ENCODE measurements at places on chromosomes 6 and 20. TPM values are rescaled to one million over a fixed set of nuclear protein-coding genes. Genes with fewer than 3 reads are reported as not detected.
A peak's percentile ranks its signal among the peaks of the same experiment; 100 is the strongest.

Gene MYMX
- total RNA-seq: not detected

DNA sequence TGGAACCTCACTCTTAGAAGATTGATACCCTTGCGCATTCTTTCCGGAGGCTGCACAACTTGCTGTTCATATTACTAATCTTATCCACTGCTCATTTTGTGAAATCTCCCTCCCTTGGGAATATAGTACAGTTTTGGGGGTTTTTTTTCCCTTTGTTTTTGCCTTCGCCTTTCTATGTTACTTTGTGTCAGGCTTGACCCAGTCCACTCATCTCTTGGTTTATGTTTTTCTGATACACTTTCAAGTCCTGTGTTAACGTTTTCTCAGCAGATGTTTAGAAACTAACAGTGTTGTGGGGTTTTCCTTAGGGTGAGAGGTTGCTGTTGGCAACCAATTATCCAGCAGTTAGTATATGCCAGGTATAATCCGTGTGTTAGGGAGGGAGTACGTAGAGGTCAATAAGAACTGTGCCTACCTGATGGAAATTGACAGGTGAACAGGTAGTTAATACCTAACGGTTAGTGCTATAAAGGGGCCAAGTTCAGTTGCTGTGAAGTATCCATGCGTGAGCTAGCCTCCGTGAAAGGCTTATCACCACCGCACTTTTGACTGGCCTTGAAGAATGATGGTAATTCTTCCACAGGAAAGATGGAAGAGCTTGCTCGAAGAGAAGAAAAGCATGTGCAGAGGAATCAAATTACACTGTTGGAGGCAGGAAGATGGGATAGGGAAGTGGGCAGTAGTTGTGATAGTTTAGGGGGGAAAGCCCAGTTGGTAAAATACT lies 1.4 kb downstream of the NFYA start:
- peak overlapping the region; percentile 94 for H3K4me3 ChIP-seq
- peak overlapping the region; percentile 96 for H3K27ac ChIP-seq
- DNase-seq: no peak
- H3K27me3 ChIP-seq: no peaks in the 10 kb centered on the region

DNA sequence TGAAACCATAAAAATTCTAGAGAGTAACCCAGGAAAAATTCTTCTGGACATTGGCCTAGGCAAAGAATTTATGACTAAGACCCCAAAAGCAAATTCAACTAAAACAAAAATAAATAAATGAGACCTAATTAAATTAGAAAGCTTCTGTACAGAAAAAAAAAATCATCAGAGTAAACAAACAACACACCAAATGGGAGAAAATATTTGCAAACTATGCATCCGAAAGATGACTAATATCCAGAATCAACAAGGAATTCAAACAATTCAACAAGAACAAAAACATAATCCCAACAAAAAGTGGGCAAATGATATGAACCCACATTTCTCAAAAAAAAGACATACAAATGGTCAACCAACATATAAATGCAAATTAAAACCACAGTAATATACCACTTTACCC lies 242.6 kb upstream of the CDYL start:
- DNase-seq: no peak
- H3K27me3 ChIP-seq: no peaks in the 10 kb centered on the region
- no peak overlapping the region for H3K4me3 ChIP-seq
- no peak overlapping the region for H3K27ac ChIP-seq
- H3K36me3 ChIP-seq: no peaks in the 10 kb centered on the region

GRCh38 chr6:5293692-5294091 lies 32.4 kb downstream of the FARS2 start:
- peaks cover 8% of the 10 kb centered on the region for H3K4me1 ChIP-seq
- no peaks in the 10 kb centered on the region for H3K27me3 ChIP-seq
- H3K4me3 ChIP-seq: no peak overlapping the region
- no peak overlapping the region for H3K27ac ChIP-seq

GRCh38 chr6:162900503-162900902 lies 172.7 kb downstream of the PACRG start:
- no peaks in the 10 kb centered on the region for H3K27me3 ChIP-seq
- H3K36me3 ChIP-seq: no peaks in the 10 kb centered on the region
- no peaks in the 10 kb centered on the region for H3K4me1 ChIP-seq
- no peak overlapping the region for H3K4me3 ChIP-seq
- H3K27ac ChIP-seq: no peak overlapping the region
- no peak for DNase-seq

DNA sequence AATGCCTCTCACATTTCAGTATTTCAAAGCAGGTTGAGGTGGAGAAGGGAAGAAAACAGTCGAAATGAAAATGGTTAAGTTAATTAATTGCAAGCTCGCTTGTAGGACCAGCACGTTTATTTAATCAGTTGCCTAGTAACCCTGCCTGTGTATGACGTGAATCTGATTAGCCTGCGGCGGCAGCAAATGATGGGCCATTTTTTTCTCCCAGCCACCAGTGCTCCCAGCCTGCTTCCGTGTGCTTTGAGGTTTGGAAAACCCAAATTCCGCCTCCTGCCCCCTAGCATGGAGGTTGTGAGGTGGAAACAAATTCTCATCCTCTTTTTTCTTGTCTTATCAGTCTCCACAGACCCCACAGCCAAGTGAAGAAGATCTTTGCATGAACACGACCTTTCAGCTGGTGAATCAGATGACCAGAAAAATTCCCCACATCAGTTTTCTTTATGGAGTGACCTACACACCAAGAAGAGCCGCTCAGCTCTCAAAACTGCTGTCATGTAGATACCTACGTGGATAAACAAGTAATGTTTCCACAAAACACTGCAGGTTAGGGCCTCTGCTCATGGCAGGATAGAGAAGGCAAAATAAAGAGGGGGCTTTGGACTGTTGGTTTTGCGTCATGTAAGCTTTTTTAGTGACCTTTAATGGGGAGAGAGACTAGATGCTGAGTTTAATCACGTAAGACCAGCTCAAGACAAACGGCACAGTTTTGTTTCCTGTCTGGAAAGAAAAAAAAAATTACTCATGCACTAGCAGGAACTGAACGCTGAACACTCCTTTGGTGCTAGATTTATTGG lies 572.9 kb upstream of the NOX3 start:
- no peaks in the 10 kb centered on the region for H3K4me1 ChIP-seq
- no peaks in the 10 kb centered on the region for H3K27me3 ChIP-seq
- H3K27ac ChIP-seq: no peak overlapping the region
- H3K36me3 ChIP-seq: no peaks in the 10 kb centered on the region
- DNase-seq: no peak

GRCh38 chr6:78615430-78615904 lies 251.9 kb upstream of the IRAK1BP1 start:
- no peaks in the 10 kb centered on the region for H3K36me3 ChIP-seq
- DNase-seq: no peak
- no peaks in the 10 kb centered on the region for H3K27me3 ChIP-seq

Gene CRISP2
- not detected for total RNA-seq

- no peaks in the 10 kb centered on the region for H3K36me3 ChIP-seq
- no peak for DNase-seq
- peaks cover 15% of the 10 kb centered on the region for H3K4me1 ChIP-seq
- no peaks in the 10 kb centered on the region for H3K27me3 ChIP-seq
- no peak overlapping the region for H3K4me3 ChIP-seq
Observed at GRCh38 chr6:109034526-109034925, 60.1 kb downstream of the SESN1 start.

Gene LPA
- total RNA-seq: not detected

DNA sequence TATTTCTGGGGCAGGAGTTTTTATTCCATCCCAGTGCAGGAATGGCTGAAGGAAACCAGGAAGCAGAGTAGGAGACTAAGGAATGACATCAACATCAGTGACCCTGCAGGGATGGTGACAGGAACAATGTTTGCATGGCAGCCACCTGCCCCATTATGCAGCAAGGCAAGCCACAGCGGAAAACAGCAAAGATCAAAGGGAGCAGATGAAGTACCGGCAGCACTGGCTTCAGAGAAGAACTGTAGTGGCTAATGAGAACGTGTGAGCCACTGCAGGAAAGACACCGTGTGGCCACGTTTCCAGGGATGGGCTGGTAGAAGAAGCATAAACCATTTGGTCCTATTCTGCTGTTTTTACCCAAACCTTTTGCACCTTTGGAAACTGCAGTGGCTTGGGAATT lies 52.9 kb upstream of the TAB2 start:
- H3K36me3 ChIP-seq: no peaks in the 10 kb centered on the region
- H3K27ac ChIP-seq: no peak overlapping the region
- H3K27me3 ChIP-seq: no peaks in the 10 kb centered on the region
- peak; percentile 29 for DNase-seq
- peaks cover 25% of the 10 kb centered on the region for H3K4me1 ChIP-seq
- no peak overlapping the region for H3K4me3 ChIP-seq

DNA sequence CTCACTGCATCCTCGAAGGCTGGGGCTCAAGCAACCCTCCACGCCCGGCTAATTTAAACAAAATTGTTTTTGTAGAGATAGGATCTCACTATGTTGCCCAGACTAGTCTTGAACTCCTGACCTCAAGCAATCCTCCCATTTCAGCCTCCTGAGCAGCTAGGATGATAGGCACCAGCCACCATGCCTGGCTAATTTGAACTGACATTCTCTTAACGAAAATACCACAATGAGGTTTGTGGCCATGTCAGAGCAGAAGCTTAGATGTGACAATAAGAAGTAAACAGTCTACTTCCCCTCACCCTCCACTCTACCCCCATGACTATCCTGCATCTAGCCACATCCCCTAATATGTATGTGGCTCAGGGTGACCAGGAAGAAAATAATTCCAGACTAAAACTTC lies 74.8 kb upstream of the PLCB4 start:
- no peak overlapping the region for H3K4me3 ChIP-seq
- H3K27me3 ChIP-seq: no peaks in the 10 kb centered on the region
- no peak overlapping the region for H3K27ac ChIP-seq
- DNase-seq: no peak
- no peaks in the 10 kb centered on the region for H3K4me1 ChIP-seq
- H3K36me3 ChIP-seq: no peaks in the 10 kb centered on the region

Gene SMPDL3A
- total RNA-seq: not detected

Gene AK9
- total RNA-seq: 12.5 TPM

Gene ROS1
- 0.06 TPM for total RNA-seq

Gene SRSF12
- not detected for total RNA-seq

DNA sequence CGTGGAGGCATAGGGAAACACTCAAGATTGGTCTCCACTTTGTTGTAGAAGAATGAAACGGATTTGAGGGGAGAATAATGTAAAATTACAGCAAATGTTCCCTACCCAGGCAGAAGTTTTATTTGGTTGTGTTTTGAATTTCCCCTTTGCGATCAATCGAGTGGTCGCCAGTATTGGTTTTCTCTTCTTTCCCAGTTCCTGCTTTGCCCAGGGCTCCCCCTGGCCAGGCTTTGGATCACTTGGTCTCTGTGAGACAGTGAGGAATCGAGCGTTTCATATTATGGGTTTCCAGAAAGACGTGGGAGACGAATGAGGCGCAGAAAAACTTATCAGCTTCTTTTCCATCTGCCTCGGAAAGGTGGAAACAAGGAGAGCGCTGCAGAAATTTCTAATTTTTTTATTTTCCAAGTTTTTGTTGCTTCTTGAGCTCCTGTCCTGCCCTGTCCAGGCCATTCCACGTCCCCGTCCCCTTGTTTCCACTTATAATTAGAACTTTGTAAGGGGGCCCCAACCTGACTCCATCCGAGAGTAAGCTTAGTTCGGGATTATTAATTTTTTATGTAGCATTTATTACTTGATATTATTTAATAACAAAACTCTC lies 7.5 kb upstream of the TBX18 start:
- DNase-seq: no peak
- no peak overlapping the region for H3K4me3 ChIP-seq
- peaks cover 25% of the 10 kb centered on the region for H3K27me3 ChIP-seq
- H3K27ac ChIP-seq: no peak overlapping the region
- H3K36me3 ChIP-seq: no peaks in the 10 kb centered on the region

DNA sequence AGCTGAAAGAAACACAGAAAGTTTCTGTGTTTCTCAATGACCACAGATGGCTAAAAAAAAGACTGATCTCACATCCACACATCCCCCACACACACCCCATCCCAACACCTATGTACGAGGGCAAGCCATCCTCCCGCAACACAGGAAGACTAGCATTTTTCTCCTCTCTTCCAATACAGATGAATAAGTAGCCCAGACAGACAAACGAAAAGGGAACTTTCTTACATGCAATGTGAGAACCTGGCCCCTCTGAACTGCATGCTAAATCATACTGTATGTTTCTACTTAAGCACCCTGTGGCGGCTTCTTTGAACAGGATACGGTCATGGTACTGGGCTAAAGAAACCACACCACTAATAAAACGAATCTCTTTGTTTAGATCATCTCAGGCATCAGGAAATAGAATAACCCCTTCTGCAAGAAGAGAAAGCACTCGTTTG lies 116.2 kb downstream of the GMDS start:
- DNase-seq: no peak
- no peak overlapping the region for H3K4me3 ChIP-seq

DNA sequence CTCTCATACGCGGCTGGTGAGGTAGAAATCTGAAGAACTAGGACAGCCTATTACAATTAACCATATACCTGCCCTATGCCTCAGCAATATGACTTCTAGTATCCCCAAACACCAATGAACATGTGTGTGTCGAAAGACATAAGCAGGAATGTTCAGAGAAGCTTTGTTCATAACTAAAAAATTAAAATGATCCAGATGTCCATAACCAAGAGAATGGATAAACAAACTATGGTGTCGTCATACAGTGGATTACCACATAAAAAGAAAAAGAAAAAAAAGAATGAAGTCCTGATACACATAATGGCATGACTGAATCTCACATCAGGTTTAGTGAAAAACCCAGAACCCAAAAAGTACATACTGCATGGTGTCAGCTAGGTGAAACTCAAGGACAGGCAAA lies 73.9 kb downstream of the MDN1 start:
- H3K4me1 ChIP-seq: no peaks in the 10 kb centered on the region
- H3K27ac ChIP-seq: no peak overlapping the region
- no peaks in the 10 kb centered on the region for H3K27me3 ChIP-seq
- no peak overlapping the region for H3K4me3 ChIP-seq
- peaks cover 4% of the 10 kb centered on the region for H3K36me3 ChIP-seq

Gene TRAM2
- 9.5 TPM for total RNA-seq

DNA sequence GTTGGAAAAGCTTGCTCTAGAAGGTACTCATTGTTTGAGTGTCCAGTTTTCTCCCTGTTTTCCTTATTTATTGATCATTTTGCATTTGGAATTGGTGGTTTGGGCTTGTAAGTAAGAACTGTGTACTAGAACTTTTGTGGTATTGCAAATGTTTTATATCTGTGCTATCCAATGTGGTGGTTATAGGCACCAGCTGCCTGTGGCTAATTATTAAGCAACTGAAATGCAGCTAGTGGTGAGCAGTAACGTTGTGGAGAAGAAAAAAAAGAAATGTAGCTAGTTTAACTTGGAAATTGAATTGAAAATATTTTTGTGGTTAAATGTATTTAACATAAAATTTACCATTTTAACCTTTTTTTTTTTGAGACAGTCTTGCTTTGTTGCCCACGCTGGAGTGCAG lies 50.7 kb upstream of the MAPK13 start:
- DNase-seq: no peak
- peaks cover 7% of the 10 kb centered on the region for H3K36me3 ChIP-seq
- no peaks in the 10 kb centered on the region for H3K27me3 ChIP-seq
- H3K27ac ChIP-seq: no peak overlapping the region

- no peak overlapping the region for H3K4me3 ChIP-seq
- H3K4me1 ChIP-seq: no peaks in the 10 kb centered on the region
- DNase-seq: no peak
Observed at GRCh38 chr6:124438546-124439065, 523.6 kb upstream of the RNF217 start.

GRCh38 chr6:80179695-80180094 lies 73.2 kb downstream of the BCKDHB start:
- H3K4me3 ChIP-seq: no peak overlapping the region
- H3K36me3 ChIP-seq: peaks cover 3% of the 10 kb centered on the region
- H3K4me1 ChIP-seq: no peaks in the 10 kb centered on the region
- no peak overlapping the region for H3K27ac ChIP-seq
